Aorta (tissue), 5 donors: ENCODE measurements at places on chromosomes 2 and 18. TPM values are rescaled to one million over a fixed set of nuclear protein-coding genes. Genes with fewer than 3 reads are reported as not detected.

SS18 gene
- 81.3 TPM for total RNA-seq

VAMP5 gene
- 60.3 TPM for total RNA-seq

GRCh38 chr2:79638410-79638809, 125.6 kb downstream of the CTNNA2 start:
- no peak for DNase-seq

DNA sequence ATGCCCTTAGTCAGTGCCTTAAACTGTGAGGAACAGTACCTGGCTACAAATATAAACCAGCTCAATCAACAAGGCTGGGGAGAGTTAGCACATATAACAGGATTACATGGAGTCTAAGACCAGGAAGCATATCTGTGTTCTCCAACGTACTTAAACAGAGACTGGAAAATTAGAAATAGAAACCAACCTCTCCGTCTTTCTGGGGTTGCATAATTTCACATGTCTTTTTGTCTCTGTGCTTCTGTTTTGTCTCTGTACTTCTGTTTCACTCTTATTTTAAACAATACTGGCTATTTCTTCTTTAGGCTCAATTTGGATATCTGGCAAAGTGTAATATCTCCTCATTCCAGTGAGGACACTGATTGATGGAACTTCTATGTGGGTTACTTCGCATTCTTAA, 749.0 kb upstream of the ZEB2 start:
- no peak for DNase-seq

DNA sequence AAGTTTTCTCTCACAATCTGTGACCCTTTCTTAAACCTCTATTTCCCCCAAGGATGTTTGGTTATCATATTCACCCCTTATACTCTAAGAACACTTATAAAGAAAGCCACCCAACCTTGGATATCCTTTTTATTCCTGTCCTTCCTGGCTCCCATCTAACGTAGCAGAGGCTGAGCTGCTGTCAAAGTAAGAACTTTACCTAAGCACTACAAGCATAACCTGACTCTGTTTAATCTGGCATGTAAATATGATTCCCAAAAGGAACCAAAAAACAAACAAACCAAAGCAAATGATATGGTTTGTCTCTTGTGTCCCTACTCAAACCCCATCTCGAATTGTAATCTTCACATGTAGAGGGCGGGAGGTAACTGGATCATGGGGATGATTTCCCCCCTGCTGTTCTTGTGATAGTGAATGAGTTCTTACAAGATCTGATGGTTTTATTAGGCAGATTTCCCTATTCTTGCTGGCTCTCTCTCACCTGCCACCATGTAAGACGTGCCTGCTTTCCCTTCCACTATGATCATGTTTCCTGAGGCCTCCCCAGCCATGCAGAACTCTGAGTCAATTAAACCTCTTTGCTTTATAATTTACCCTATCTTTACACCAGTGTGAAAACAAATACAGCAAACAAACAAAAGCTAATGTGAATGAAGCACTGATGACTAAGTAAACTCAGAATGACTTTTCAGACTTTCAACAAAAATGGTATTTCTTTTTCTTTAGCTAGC, 72.7 kb upstream of the SPOPL start:
- no peak for DNase-seq

DNA sequence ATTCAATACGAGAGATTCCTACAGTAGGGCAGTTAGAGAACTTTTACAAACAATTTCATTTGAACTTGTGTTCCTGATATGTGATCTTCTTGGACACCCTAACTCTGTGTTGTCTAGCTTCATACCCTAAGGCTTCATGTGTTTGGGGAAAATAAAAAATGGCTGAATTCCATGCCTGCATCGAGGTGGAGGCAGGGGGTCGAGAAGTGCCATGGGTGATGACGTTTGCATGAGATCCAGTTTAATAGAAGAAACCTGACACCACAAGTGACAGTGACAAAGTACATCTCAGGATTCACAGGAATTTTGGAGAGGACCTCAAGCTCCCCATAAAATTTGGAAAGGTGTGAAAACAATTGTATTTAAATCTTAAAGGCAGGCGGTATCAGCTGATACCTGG, 169.2 kb upstream of the NABP1 start:
- no peak for DNase-seq

DNA sequence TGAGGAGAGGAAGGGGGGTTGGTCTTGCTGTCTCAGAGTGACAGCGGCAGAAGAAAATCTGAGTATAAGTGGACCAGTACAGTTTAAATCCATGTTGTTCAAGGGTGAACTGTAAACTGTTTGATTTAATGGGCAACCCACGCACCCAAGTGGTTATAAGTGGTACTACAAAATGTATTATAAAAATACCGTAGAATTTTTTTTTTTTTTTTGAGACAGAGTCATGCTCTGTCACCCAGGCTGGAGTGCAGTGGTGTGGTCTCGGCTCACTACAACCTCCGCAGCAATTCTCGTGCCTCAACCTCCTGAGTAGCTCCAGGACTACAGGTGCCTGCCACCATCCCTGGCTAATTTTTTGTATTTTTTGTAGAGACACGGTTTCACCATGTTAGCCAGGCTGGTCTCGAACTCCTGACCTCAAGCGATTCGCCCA, 2.1 kb upstream of the CHCHD5 start:
- DNase-seq = no peak

DNA sequence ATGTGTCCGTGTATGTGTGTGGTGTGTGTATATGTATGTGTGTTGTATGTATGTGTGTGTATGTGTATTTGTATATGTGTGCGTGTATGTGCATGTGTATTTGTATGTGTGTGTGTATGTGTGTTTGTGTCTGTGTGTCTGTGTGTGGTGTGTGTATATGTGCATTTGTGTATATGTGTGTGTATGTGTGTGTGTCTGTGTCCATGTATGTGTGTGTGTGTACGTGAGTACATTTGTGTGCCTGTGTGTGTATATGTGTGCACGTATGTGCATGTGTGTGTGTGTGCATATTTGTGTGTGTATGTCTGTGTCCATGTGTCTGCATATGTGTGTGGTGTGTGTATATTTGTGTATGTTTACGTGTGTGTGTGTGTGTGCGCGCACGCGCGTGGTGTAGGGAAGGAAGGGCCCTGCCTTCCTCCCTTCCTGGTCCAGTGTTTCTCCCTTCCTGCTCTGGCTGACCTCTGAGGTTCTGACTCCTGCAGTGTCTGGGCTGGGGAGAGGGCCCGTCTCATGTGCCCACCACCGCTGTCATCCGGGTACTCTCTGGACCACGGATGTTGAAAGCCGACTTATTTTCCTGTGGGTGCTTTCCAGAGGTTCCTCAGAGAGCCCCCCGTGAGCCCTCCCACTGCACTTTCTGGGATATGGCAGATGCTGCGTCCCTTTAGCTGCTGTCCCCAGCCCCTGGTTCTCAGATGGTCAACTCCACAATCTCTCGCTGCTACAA, 209.5 kb downstream of the DYSF start:
- DNase-seq = peak; percentile 55

DNA sequence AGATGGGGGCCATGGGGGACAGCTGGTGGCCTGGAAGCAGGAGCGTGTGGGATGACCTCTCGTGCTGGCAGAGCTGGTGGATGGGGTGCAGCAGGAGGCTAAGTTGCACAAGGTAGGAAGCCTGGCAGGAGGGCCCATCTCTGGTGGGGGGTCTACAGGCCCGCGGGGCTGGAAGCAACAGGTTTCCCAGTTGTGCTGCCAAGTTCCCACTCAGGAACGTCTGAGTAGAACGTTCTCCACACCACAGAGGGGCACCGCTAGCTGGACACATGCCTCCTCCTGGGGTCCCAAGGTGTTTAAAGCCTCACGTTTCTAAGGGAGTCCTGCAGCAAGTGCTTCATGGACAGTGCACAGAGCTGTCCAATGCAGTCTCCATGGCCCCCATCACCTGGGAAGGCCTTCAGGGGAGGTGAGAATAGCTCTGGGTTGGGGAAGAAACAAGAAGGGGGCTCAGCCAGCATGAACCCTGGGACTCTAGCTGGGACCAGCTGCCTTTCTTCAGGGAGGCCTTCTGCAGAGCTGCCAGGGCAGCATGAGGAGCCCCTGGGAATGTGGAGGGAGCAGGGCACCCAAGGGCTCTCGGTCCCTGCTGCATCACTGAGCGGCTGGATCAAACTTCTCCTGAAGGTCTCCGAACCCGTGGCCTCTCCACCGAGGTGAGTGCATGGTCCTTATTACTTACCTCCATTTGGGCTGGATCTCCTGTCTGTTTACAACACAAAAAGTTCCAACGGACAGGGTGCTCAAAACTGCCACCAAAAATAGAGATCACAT, 80.0 kb downstream of the TWIST2 start:
- no peak for DNase-seq

GRCh38 chr18:69158944-69159343, 241.7 kb upstream of the DOK6 start:
- DNase-seq = no peak

- no peak for DNase-seq
These were observed 239.0 kb downstream of the ZNF521 start for GRCh38 chr18:25112821-25113434.

DNA sequence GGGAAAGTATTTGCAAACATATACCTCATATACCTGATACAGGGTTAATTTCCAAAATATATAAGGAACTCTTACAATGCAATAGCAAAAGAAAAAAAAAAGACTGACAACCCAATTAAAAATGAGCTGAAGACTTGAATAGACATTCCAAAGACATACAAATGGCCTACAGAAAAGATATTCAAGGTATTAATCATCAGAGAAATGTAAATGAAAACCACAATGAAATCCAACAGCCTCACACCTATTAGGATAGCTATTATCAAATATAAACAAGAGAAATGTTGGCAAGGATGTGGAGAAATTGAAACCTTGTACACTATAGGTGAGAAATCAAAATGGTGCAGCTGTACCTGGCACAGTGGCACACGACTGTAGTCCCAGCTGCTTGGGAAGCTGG, 25.7 kb downstream of the NR4A2 start:
- DNase-seq = no peak

DNA sequence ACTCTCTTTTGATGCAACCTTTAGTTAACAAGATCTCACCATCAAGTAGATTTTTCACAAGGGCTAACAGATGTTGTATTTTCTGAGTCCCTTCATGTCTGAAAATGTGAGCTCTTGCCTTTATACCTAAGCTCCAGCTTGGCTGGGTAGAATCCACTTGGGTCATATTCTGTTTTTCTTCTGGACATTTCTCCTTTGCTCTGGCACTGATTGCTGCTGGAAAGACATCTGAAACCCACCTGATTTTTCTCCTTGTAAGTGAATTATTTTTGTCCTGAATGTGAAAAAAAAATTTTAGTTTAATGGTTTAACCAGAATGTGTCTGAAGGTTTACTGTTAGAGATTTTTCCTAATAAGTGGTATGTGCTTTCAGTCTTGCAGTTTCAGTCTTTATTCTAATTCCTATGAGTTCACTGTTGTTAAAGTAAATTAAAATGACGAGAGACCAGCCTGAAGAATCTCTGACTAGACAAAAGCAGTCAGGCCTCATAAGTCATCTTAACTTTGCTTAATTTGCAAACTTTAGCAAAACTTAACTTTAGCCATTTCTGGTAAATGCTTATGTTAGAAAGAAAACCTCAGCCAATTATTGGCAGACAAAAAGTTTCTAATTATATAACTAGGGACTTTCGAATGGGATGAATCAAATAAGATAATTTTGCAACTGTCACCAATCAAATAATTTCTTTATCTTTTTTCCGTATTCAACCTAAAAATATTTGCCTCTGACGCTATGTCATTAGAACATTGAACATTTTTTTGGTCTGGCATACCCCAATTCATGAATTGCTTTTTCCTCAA, 70.8 kb downstream of the ACAA2 start:
- DNase-seq = no peak

GRCh38 chr2:197876524-197876923, 72.1 kb downstream of the PLCL1 start:
- no peak for DNase-seq
